Muscle of arm (tissue), 14 donors: ENCODE measurements at places on chromosomes 6 and 20. TPM values are rescaled to one million over a fixed set of nuclear protein-coding genes. Genes with fewer than 3 reads are reported as not detected.
A peak's percentile ranks its signal among the peaks of the same experiment; 100 is the strongest.

GRCh38 chr6:132685009-132685408 is 26.0 kb upstream of the TAAR1 start:
- DNase-seq = no peak

DNA sequence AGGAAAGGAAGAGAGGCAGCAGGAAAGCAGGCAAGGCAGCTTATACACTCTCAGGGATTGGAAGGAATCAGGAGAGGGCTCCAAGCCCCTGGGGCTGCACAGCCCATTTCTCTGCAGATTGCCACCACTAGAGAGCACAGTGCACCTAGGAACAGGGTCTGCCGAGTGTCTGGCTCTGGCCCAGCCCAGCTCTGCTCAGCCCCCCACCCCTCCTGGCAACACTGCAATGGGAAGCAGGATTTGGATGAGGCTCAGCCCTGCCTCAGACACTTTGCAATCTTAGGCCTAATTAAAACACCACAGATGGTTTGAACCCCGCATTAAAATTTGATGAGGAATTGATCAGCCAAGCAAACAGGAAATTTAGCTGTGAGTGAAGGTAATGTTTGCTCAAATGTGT is 252.7 kb downstream of the DHX35 start:
- no peak for DNase-seq

GRCh38 chr20:61090541-61090940 is 161.5 kb upstream of the CDH4 start:
- DNase-seq = no peak

GRCh38 chr6:150078788-150079187 is 9.9 kb upstream of the ULBP3 start:
- no peak for DNase-seq

DNA sequence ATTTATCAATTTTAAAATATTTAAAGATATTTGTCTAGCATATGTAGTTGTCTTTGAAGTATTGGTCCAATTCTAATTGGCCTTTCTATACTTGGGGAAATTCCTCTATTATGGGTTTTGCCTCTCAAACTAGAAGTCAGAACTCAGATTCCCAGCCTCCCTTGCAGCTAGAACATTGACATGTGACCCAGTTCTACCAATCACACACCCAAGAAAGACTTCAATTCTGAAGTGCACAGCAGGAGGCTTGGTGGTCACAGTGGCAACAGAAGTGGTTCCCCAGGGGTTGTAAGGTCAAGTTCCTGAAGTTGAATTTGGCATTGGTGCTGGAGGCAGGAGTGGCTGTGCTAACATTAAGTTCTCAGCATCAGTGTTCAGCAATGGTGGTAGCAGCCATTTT is 14.8 kb upstream of the FKBP5 start:
- no peak for DNase-seq

DNA sequence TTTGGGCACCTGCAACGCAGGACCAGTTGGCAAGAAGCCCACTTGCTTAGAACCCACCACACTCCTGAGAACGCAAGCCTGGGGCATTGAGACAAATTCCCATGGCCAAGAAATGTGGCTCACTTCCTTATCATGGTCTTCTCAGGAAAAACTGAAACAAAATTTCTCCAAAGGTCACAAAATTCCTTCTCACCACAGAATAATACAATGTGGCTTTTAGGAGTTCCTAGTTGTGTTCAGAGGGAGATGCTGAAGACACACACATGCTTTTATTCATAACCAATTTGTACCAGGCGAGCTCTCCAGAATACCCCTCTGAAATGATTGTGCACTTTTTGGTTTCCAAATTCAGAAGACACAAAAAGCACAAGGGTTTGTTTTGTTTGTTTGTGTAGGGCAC is 31.6 kb downstream of the ADTRP start:
- no peak for DNase-seq

GRCh38 chr20:62517901-62518610 is 42.3 kb upstream of the GATA5 start:
- DNase-seq = no peak

DNA sequence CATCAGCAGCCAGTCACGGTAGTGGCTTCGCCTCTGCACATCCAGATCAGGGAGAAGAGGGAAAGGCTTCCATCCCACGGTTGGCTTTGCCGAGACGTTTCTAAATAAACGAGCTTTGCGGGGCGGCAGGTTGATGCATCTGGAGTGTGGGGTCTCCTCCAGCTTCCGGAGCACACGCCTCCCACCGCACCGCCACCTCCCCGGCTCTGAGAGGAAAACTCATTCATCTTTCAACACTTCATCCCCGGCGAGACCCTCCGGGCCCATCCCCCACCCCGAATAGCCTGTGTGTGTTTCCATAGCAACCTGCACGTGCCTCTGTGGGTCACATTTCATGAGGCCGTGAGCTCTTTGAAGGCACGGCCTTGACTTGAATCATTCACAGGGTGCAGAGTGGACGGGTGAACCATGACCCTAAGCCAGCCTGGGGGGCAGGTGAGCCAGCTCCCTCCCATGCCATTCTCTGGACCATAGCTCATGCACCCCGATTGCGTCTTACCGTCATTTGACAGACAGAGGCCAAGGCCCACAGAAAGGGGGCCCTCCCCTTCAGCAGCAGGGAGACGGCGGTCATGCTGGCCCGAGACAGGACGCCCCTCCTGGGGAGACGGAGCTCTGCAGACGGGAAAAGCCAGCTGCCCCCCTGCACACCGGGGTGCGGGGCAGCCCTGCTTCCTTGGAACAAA is 16.2 kb upstream of the CHRNA4 start:
- DNase-seq = no peak

DNA sequence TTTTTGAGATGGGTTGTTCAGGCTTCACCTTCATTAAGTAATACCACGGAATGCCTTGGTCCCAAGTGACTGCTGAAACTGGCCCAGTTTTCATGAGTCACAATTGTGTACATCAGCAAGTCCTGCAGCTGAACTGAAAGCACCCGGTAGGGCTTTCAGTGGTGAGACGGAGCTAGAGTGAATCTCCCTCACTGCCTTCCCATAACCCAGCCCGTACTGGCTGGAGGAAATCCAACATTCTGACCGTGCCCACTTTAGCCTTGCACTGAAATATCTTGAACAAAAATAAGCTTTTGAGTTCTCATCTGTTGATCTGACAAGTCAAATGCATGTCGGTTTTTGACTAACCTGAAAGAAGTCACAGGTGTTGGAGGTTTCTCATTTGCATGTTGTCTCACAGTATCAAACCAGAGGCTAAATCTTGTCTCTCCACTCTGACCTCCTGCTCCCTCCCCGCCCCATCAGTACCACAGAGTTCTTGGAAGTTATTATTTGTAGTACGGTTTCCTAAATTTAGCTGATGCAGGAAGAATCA is 35.9 kb downstream of the DUSP22 start:
- DNase-seq = peak; percentile 27

- no peak for DNase-seq
These were observed 18.3 kb downstream of the LRRC1 start for GRCh38 chr6:53813096-53813495.

- DNase-seq = no peak
These were observed 344.4 kb downstream of the THBS2 start for GRCh38 chr6:168909288-168909687.

- DNase-seq = no peak
These were observed 165.7 kb upstream of the RNF217 start for GRCh38 chr6:124796464-124796970.

GRCh38 chr20:23278172-23278571 is 72.4 kb upstream of the NXT1 start:
- no peak for DNase-seq

- no peak for DNase-seq
These were observed 6.6 kb upstream of the ANGPT4 start for GRCh38 chr20:922781-923180.

- no peak for DNase-seq
These were observed 34.9 kb downstream of the NHLRC1 start for GRCh38 chr6:18087396-18088165.

DNA sequence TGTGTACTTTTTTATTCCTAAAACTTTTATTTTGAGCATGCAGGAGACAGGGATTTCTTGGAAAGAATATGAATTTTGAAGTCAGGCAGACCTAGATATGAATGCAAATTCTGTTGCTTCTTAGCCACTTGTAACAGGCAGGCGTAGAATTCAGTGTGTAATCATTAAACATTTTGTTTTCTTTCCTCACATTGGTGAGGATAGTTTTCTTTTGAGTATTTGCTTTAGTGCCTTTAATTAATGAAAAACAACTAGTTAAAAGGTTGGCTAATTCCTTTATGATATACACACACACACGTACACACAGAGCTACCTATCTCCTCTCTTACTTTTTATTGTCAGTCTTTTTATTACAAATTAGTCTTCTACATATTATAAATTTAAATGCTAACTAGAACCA is 342.3 kb downstream of the CDKAL1 start:
- DNase-seq = no peak

- DNase-seq = no peak
These were observed 1062.0 kb downstream of the HACE1 start for GRCh38 chr6:103797738-103798137.

GRCh38 chr20:54190217-54190616 is 16.4 kb upstream of the CYP24A1 start:
- no peak for DNase-seq

GRCh38 chr6:53294611-53295010 is 54.1 kb downstream of the ELOVL5 start:
- DNase-seq = no peak

DNA sequence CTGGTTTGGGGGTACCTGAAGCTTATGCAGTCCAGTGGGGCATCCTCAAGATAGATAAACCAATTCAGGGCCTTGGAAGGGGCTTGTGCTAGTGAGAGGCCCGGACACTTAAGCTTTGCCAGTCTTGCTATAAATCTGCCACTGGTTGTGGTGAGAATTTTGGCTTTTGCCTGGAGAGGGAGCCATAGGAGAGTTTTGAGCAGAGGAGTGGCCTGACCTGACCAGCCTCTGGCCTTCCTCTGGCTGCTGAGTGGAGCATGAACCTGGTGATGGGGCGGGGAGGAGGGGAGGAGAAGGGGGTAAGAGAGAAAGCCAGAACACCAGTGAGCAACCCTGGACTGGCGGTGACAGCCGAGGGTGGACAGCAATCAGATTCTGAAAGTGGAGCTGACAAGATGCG is 7.1 kb downstream of the TMEM74B start:
- no peak for DNase-seq

GRCh38 chr6:39210450-39210849 is 18.8 kb downstream of the KCNK5 start:
- no peak for DNase-seq

DNA sequence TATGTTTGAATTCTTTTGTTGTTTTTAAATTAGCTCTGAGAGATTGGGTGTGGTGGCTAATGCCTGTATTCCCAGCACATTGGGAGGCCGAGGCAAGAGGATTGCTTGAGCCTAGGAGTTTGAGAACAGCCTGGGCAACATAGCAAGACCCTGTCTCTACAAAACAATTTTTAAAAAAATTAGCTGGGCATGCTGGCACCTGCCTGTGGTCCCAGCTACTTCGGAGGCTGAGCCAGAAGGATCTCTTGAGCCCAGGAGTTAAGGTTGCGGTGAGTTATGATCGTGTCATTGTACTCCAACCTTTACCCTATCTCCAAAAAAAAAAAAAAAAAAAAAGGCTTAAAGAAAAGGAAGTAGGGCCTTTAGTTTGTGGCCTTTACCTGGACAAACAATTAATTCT is 22.9 kb downstream of the DHX35 start:
- DNase-seq = no peak

GRCh38 chr6:81842254-81842653 is 89.8 kb upstream of the TENT5A start:
- DNase-seq = no peak

- DNase-seq = no peak
These were observed 140.4 kb upstream of the CENPW start for GRCh38 chr6:126199466-126199865.

DNA sequence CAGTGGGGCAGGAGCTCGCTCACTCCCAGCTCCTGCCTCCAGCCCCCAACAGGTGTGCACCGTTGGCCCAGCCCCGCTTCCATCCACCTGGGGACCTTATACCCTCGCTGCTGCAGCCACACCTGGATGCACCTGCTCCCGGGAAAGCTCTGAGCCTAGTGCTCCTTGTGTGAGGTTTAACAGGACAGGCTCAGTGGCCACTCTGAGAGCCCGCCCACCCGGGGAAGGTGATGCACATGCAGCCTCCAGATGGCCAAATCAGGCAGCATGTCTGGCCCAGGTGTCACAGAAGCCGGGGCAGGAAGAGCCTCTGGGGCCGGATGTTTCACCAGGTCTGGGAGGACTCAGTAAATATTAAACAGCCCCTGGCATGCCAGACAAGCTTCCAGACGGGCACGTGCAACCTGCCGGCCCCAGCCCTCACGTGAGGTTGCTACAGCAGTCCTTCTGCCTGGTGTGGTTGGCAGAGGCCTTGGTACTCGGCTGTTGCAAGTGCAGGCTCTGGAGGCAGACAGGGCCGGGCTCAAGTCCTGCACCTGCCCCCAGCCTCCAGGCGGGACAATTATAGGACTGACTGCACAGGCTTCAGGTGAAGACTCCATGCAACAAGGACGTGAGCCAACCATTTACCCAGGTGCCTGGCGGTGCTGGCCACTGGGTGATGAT is 66.9 kb downstream of the RIPOR3 start:
- no peak for DNase-seq

DNA sequence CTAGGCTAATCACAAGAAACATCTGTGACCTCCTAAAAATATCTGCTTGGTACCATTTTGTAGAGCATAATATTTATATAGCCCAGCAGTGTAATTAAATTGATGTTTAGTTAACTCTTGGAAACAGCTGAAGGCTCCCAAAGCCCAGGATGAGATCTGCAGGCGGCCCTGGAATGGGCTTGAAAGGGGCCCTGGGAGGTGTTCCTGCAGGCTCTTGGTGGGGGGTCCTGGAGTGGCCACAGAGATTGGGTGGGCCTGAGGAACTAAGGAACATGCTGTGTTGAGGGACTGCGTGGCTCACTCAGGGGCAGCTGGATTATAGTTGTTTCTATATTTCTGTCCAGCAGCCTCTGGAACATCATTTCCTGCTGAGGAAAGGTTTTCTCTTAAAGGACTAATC is 9.2 kb downstream of the SCP2D1 start:
- no peak for DNase-seq

The LRP11 gene
- 31.3 TPM for polyA plus RNA-seq

The RPP40 gene
- polyA plus RNA-seq = 14.7 TPM

The TMEM14A gene
- polyA plus RNA-seq = 26.2 TPM

The BCAS4 gene
- polyA plus RNA-seq = 4.7 TPM

The PLG gene
- polyA plus RNA-seq = 7.1 TPM

The OR2H1 gene
- polyA plus RNA-seq = not detected

The CCNC gene
- polyA plus RNA-seq = 29.5 TPM

The SLC17A3 gene
- not detected for polyA plus RNA-seq

The TREML2 gene
- polyA plus RNA-seq = not detected

The MATN4 gene
- polyA plus RNA-seq = 0.85 TPM

The SCUBE3 gene
- polyA plus RNA-seq = 2.1 TPM

The VSX1 gene
- not detected for polyA plus RNA-seq

The POM121L2 gene
- polyA plus RNA-seq = not detected

The MAN1A1 gene
- 47.7 TPM for polyA plus RNA-seq

The JPH2 gene
- 76.6 TPM for polyA plus RNA-seq

The TNFRSF21 gene
- polyA plus RNA-seq = 16.7 TPM
